ENCODE measurements at places on chromosomes 5 and 9. TPM values are rescaled to one million over a fixed set of nuclear protein-coding genes. Genes with fewer than 3 reads are reported as not detected.

The BTNL9 gene
- total RNA-seq: not detected

The SPINK13 gene
- total RNA-seq: not detected

The KDM3B gene
- 59.3 TPM for total RNA-seq

The MYOZ3 gene
- total RNA-seq: 0.51 TPM

The ARID3C gene
- total RNA-seq: not detected

The DOK3 gene
- total RNA-seq: 3.7 TPM

The ZNF608 gene
- total RNA-seq: not detected

The TAF7 gene
- total RNA-seq: 71.6 TPM

The SLC1A3 gene
- not detected for total RNA-seq

The LYRM7 gene
- total RNA-seq: 15.8 TPM

The ANKRD31 gene
- total RNA-seq: 0.36 TPM

The TCF7 gene
- total RNA-seq: 77.2 TPM

The MARCOL gene
- not detected for total RNA-seq

The CAPSL gene
- not detected for total RNA-seq

The IL5 gene
- total RNA-seq: 1.5 TPM

The TIMD4 gene
- 27.3 TPM for total RNA-seq

The PCDHGA7 gene
- total RNA-seq: 0.22 TPM

The ZNF618 gene
- 0.16 TPM for total RNA-seq

The WNK2 gene
- total RNA-seq: 2.2 TPM

The TAF11L5 gene
- not detected for total RNA-seq

The ST8SIA4 gene
- total RNA-seq: 65.2 TPM

The MLANA gene
- not detected for total RNA-seq

The TMOD1 gene
- total RNA-seq: 0.81 TPM

The EQTN gene
- total RNA-seq: not detected

The VCAN gene
- 0.05 TPM for total RNA-seq

The TTC23L gene
- total RNA-seq: not detected

The FGF1 gene
- 0.08 TPM for total RNA-seq

The LRRC70 gene
- total RNA-seq: 0.86 TPM

The RNF208 gene
- total RNA-seq: 9.3 TPM

The S1PR3 gene
- total RNA-seq: 3.0 TPM

The PITX1 gene
- total RNA-seq: 1.1 TPM

The SPINK6 gene
- total RNA-seq: not detected

The RANBP3L gene
- not detected for total RNA-seq

The PLCXD3 gene
- total RNA-seq: not detected

The KIAA1191 gene
- 63.4 TPM for total RNA-seq

The IFNA2 gene
- total RNA-seq: not detected

The AK1 gene
- 17.2 TPM for total RNA-seq

The UBE2R2 gene
- 41.0 TPM for total RNA-seq

All from activated T-helper 1 cell treated with anti-CD3 and anti-CD28 coated beads, Interleukin-12 subunit alpha, Interleukin-12 subunit beta, Interleukin-2, Interleukin-4 antibody, amounts not matched to agents 30 ng/mL and 10 ng/mL and 1 ng/mL, durations not matched to agents 14 hours and 24 hours and 36 hours (primary cell).